ENCODE measurements at places on chromosomes 5 and 9. TPM values are rescaled to one million over a fixed set of nuclear protein-coding genes. Genes with fewer than 3 reads are reported as not detected.

The TLR4 gene
- 7.9 TPM for total RNA-seq

The PTPN3 gene
- 0.62 TPM for total RNA-seq

DNA sequence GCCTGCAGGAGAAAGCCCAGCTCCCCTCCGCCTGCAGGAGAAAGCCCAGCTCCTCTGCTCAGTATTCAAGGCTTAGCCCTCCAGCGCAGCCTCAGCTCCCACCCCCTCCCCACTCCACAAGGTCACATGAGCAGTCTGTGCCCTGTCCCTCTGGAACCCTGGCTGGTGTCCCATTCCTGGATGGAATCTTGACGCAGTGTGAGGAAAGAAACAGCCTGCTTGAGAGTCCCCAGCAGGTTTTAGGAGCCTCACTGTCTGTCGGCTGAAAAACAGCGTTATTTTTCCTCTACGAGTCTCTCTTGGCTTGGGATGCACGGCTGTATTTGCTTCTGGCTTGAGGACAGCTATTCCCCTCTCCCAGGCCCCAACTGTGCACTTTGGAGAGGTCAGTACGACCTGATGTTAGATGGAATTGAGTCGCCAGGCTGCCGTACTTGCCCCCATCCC, 210.1 kb upstream of the TRIM32 start:
- DNase-seq: no peak

GRCh38 chr5:172569861-172570558, 71.1 kb upstream of the NEURL1B start:
- DNase-seq: no peak

DNA sequence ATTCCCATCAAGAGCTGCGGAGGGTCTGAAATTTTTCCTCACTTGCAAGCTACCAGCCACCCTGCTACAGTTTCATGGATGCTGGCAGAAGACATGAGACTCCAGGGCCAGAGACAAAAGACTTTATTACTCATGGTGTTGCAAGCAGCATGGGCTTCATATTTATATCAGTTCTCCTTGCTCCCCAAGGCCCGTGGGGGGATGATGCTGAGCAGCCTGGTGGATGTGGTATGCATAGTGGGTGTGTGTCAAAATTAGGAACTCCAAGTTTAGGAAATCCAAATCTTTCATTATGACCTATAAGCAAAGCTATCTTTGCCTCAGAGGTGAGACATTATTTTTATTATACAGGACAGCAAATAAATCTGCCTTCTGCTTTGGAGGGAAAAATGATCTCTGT, 105.7 kb upstream of the ALDH1B1 start:
- no peak for DNase-seq

DNA sequence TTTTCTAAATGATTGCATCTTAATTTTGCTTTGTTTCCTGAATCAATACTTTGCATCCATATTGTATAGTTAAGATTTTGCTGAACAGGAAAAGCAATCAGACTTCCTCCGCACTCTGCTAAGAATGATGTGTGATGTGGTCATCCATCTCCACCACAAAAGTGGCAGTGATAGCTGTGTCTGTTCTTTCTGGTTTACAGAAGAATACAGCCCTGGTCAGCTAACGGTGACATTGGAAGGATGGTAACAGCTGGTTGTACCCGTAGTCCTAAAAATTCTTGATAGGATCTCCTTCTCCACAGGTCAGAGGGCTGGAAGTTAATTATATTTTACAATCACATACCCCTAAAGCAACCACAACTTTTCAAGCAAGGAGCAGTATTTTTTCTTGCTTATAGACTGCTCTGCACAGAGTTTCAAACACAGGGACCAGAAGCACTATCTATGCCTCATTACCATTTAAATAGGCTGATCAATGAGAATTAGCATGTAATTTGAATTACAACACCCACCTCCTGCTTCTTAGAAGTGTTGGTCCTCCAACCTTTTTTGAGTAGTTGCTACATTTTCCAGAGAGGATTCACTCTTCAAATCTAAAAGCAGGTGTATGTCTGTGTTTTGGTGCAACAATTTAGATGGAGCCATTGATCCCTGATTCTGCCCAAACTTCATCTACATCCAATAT, 1191.9 kb upstream of the NUDT12 start:
- no peak for DNase-seq

GRCh38 chr9:92378865-92379560, 25.4 kb downstream of the OGN start:
- no peak for DNase-seq

GRCh38 chr9:76438841-76439588, 20.0 kb upstream of the GCNT1 start:
- DNase-seq: no peak

DNA sequence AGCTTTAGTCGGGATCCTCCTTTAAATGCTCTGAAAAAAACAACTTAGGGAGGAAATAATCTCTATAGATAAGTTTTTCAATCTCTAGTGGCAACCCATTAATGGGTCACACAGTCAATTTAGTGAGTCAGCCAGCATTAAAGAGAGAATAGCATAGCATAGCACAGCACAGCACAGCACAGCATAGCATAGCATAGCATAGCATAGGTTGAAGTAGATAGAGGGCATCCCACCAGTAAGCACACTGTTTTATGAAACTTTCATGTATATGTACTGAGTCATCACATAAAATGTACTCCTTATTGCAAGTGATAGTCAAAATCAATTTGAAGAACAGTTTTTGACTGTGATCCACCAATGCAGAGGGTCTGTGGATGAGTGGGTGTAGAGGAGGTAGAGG, 522.9 kb downstream of the CCDC171 start:
- DNase-seq: no peak

GRCh38 chr5:174719793-174720611, 4.4 kb upstream of the MSX2 start:
- DNase-seq: no peak

DNA sequence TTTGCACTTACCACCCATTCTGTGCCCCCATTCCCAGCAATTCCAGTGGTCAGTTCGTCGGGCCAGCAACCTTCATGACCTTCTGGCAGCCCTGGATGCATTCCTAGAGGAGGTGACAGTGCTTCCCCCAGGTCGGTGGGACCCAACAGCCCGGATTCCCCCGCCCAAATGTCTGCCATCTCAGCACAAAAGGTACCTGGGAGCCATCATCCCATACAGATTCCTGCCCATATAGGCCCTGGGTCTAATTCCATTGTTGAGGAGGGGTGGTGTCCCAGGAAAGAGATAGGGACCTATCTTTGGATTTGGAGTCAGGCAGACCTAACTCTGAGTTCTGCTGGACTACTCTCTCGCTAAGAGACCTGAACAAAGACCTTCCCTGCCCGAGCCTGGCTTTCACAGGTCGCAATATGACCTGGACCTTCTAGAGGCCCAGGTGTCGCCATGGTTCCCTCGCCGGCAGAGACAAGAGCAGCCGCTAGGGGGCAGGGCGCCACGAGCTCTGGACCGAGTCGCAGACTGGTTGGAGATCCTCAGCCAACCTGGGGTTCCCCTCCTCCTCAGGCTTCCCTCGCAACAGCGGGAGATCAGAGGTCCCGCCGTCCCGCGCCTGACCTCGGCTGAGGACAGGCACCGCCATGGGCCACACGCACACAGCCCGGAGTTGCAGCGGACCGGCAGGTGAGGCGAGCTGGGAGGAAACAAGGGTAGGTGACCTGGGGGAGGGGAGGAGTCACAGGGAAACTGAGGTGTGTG, 3.1 kb downstream of the SLC4A9 start:
- DNase-seq: peak; percentile 92

Measured in endothelial cell (in vitro differentiated cells).